Stimulated activated CD4-positive, alpha-beta T cell treated with anti-CD3 and anti-CD28 coated beads, Interleukin-1b, Interleukin-23, amount 100 ng/mL, for 1 hour (primary cell): ENCODE measurements at places on chromosomes 12 and 14.

DNA sequence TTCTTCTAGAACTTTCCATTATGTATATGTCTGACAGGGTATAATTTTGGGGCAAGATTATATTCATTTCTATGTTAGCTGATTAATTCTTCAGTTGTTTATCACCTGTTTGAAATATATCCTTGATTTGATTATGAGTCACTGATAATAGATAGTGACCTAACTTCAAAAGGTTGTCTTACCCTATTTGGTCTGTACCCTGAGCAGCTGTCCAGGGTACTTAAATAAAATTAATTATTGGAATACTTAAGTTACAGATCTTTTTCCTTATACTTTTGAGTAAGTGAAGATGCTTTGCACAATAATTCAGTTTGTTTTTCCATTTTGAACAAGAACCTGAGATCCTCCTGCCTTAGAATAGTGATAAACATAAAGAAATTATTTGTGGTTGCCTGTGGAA lies 13.2 kb upstream of the NPAS3 start:
- no peak for DNase-seq

- no peak for DNase-seq
These were observed 26.9 kb downstream of the TBX3 start for GRCh38 chr12:114656906-114657596.

DNA sequence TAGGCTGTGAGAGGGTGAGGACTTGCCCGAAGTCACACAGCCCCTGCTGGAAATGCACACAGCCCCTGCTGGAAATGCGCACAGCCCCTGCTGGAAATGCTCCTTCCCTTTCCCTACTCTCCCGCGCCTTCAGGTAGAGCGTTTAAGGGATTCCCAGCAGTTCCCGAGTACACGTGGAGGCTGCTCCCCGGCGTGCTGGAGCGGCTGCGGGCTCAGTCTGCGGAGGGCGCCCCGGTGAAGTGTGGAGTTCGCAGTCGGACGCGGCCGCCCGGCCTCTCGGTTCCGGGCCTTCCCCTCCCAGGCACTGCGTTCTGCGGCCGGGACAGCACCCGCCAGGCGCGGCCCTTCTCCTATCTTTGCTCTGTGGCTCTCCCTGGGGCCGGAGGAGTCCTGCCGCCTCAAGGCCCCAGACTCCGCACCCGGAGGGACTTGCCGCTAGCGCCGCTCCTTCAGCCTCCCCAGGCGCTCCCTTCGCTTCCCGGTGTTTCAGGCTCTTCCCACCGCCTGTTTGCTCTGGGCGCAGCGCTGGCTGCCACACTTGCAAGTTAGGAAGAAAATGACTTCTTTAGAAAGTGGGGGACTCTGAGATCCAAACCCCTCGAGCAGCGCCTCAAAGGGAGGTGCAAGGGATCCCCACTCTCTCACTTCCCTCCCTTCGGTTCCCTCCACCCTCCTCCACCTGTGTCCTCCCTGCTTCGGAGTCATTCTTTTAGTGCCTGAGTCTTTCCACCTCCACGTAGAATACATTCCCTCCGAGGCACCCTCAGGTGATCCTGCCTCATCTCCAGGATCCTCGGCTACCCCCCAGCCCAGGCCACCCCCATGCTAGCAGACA lies 8.3 kb upstream of the TBX5 start:
- no peak for DNase-seq

DNA sequence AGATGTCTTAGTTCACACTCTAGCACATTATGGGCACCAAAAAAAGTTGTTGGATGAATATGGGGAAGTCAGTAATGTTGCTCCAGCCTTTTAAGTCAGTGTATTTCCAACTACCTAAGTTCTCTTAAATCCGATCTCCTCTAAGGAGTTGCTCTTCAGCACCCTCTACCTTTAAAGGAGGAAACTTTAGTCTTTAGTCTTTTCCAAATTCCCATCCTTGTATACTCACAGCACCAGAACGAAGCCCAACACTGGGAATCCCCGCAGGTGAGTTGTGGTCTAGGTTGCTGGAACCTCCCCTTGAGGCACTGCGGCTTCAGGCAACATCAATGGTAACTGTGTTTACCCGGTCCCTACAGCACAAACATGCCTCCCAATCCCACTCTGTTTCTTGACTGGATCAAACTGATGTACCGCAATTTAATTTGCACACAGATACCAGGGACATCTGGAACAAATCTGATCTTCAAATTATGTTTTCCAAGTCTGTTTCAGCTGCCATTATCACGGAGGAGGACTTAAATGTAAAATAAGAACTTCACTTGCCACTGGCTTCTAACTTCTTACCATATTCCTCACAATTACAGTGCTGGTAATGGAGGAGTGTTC lies 179.0 kb downstream of the FOXN3 start:
- no peak for DNase-seq

GRCh38 chr14:105901226-105901625 lies 374.8 kb downstream of the TMEM121 start:
- no peak for DNase-seq

DNA sequence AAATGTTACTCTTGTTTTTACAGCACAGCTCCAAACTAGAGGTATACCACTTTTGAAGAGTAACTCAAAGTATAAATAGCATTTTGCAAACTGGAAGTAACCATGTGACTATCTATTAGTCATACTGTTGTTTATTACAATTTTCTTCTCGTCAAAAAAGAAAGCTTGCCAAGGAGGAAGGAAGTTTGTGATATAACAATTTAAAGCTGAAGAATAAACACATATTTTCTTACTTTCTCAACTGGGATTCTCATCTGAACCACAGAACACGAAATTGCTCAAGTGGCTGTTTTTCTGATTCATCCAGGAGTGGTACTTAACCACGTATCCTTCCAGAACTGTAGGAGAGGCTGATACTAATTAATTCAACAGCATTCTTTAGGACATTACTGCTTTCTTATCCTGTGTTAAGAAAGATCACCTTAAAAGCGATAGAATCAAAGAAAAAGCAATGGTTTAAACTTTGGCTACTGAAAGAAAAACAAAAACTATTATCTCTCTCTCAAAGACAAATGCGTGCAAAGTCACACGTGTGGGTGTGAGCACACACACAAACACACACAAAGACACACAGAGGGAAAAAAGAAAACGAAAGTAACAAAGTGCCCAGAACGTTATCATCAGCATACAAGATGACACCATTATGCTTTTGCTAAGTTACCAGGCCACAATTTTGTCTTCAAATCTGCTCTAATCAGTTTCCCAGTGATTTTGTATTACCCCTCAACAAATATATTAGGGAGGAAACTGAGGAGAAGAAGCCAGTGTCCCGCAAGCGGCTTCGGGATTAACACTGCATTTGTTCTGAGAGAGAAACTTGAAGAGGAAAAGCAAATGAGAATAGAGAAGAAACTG lies at the start of gene CLEC2B:
Gene CLEC2B (minus strand): TSS at position 48 of the 855 bp plus-strand sequence.
- DNase-seq: no peak

GRCh38 chr12:21823581-21823980 lies 49.1 kb upstream of the KCNJ8 start:
- no peak for DNase-seq

DNA sequence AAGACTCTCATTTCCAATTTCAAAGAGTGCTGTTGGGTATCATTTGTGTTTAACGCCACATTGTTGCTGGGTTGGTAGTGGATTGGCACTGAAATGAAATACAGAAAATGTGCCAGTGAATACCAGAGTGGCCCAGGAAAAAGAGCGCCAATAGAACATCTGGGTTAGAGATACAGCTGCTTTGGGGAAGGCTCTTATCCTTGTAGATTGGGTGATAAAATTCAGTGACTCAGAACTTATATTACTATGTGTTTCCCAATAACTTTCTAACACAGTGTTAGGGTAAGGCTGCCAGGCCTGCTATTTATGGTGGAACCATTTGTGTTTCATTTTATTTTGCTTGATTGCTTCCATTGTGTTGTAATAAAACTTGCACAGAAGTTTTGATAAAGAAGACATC lies 168.2 kb upstream of the SSTR1 start:
- DNase-seq: no peak

DNA sequence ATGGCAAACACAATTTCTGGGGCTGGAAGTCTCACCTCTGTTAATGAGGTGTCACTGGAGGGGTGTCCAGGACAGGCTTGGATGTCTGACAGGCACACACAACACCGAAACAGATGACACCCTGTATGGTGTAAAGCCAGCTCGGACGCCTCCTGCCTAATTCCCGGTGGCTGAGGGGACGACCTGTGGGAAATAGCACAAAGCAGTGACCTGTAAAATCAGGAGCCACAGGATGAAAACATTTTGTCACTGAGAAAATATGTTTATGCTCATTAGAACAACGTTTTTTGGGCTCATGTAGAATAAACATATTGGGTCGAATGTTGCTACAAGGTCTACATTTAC lies 285.0 kb upstream of the RTL1 start:
- DNase-seq: no peak

DNA sequence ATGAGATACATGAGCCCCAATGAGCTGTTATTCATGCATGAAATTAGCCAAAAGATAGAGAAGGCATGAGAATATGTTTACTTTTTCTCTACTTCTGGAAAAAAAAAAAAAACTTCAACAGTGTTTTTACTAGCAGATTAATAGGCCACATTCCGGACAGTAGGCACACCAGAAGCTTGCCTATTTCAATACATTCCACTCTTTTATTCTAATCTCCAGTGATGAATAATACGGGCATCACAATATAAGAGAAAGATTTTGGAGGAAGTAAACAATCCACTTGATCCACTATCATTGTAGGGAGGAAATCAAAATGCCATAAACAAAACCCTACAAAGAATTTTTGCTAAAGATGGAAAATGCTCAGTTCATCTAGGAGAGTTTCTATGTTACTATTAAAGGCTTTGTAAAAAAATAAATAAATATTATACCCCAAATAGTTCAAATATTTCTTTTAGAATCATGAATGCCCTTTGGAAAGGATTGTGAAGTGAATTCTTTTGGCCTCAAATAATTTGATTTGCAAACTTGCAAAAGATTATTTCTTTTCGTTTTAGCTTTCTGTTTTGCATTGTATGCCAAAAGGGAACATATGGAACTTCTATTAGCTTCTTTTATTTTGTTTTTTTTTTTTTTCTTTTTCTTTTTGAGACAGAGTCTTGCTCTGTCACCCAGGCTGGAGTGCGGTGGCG lies 232.6 kb downstream of the EPS8 start:
- DNase-seq: no peak

DNA sequence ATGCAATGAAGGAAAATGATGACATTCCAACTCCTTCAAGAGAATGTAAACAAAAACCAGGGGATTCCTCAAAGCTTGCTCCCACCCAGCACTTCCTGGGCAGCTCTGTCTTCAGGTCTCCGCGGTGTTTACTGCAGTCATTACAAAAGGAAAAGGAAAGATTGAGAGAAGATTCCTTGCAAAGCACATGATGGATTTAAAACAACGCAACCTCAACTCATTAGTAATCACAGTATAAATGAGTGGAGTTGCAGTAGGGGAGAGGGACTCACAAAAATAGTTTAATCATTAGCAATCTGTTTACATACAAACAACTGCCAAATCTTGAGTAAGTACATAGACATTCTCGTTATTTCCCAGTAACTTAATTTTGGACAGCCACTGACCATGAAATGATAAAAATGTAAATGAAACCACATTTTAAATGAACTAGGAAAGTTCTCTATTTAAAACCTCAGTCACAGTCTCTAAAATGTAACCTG lies 49.7 kb upstream of the OVCH1 start:
- DNase-seq: no peak

- no peak for DNase-seq
These were observed 243.7 kb downstream of the AKAP6 start for GRCh38 chr14:32572867-32573150.

DNA sequence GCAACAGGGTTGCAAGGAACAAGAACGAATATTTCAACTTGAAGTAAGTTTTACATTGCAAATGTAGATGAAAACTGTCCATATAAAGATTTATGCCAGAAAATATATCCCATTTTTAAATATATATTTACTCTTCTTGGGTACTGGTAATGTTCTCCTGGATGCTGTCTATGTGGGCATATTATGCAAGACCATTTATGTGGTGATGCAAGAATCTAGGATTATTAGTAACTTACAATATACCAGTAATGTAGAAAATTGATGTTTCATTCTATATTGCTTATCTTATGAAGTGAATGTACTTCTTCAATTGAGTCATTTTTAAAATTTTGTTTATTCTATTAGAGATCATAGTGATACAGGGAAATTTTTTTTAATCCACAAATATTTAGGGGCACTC lies 25.1 kb downstream of the FGFR1OP2 start:
- no peak for DNase-seq

- no peak for DNase-seq
These were observed 183.3 kb downstream of the RBM19 start for GRCh38 chr12:113782873-113783272.

DNA sequence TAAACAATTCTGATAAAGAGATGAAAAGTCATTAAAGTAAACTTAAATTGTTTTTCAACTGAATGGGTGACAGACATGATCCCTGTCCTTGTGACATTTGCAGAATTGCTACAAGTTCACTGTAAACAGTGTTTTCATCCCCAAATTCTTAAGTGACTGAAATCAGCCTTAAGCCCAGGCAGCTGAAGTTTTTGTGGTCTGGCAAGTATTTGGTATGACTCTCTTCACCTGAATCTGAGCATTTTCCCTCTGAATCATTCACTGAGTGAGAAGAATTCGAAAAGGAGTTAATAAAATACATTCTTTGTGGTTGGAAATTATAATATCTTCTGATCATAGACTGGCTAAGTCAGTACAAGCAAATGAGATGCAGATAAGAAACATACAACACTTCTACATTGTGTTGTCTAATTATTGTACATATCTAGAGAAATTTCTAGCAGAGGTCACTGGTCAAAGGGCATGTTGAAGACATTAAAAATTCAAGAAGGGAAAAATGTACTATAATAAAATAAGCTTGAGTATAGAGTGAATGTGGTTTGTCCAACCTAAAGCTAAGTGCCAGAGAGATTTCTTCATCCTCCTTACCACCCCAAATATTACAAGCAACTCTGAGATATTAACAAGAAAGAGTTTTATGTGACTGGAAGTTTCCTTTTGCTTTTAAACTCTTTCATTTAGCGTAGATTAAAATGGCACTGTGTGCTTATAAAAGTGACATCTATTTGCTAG lies 177.8 kb upstream of the DIO2 start:
- DNase-seq: no peak

GRCh38 chr12:19230299-19230866 lies 100.8 kb downstream of the PLEKHA5 start:
- DNase-seq: no peak

DNA sequence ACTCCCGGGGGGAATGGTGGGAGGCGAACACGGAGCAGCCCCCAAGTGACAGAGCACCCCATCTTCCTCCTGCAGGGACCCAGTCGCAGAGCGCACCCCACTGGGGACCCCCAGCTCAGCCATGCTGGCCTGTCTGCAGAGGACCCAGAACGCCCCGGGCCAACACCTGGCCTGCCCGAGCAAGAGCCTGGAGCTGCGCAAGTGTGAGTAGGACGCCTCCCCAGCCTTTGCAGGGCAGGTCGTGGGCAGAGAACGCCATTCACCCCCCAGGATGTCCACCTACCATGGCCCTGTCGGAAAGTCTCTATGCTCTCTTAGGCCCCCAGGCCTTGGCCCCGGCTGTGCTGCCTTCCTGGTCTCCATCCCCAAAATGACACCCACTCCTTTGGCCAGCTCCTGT lies 30.4 kb downstream of the FAM222A start:
- no peak for DNase-seq

- DNase-seq: no peak
These were observed 8.8 kb downstream of the VSX2 start for GRCh38 chr14:74248017-74248416.

- no peak for DNase-seq
These were observed 28.8 kb downstream of the GDF11 start for GRCh38 chr12:55771736-55772135.
